ENCODE measurements at places on chromosomes 7 and 10.

- H3K36me3 ChIP-seq = no peaks in the 10 kb centered on the region
- no peak overlapping the region for H3K4me3 ChIP-seq
These were observed 38.8 kb upstream of the PDZD8 start for GRCh38 chr10:117413928-117414618.

GRCh38 chr10:97380516-97380915 is 20.6 kb downstream of the RRP12 start:
- H3K36me3 ChIP-seq = peaks cover 59% of the 10 kb centered on the region
- no peaks in the 10 kb centered on the region for H3K4me1 ChIP-seq
- H3K27me3 ChIP-seq = no peaks in the 10 kb centered on the region
- no peak overlapping the region for H3K27ac ChIP-seq
- no peak for DNase-seq

DNA sequence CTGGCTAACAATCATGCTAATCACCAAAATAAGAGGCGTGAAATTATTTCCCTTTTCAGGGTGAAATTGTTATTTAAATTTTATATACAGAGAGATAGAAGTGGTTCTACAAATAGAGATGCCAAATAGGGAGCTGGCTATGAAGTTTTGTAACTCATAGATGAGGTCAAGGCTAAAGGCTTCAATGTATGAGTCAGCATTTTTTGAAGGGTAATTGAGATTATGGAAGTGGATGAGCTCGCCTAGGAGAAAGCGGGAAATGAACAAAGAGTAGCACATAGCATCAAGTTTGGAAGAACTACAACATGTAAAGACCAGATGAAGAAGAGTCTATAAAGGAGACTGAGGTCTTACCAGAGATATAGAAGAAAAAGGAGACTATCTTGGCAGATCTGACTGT is 838.1 kb downstream of the DNAJB9 start:
- no peaks in the 10 kb centered on the region for H3K27me3 ChIP-seq
- no peak overlapping the region for H3K27ac ChIP-seq
- H3K36me3 ChIP-seq = no peaks in the 10 kb centered on the region
- no peaks in the 10 kb centered on the region for H3K4me1 ChIP-seq
- no peak for DNase-seq

- no peak overlapping the region for H3K27ac ChIP-seq
- DNase-seq = peak; percentile 42
- no peaks in the 10 kb centered on the region for H3K27me3 ChIP-seq
- H3K4me3 ChIP-seq = no peak overlapping the region
- no peaks in the 10 kb centered on the region for H3K4me1 ChIP-seq
- no peaks in the 10 kb centered on the region for H3K36me3 ChIP-seq
These were observed 16.1 kb upstream of the LAMB4 start for GRCh38 chr7:108146070-108146842.

- no peak overlapping the region for H3K27ac ChIP-seq
- H3K27me3 ChIP-seq = no peaks in the 10 kb centered on the region
- H3K4me3 ChIP-seq = no peak overlapping the region
These were observed 27.0 kb upstream of the UBN2 start for GRCh38 chr7:139203992-139204391.

DNA sequence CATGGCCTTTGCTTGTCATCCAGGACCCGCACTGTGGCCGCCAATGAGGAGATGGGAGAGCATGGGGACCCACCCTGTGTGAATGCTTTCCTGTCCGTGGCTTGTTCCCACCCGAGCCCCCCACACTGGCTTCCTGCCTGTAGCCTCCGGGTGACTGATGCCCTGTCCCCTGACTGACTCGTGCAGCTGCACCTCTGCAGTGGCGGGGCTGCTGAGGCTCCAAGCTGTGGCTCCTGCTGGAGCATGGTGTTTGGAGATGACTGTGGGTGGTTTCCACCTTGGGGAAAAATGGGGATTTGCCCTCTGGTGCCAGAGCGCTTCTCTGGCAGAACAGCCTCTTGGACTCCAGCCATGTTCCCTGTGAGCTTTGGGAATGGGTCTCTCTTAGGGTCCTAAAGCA is 2.1 kb downstream of the CAMK1D start:
- peaks cover 18% of the 10 kb centered on the region for H3K4me1 ChIP-seq
- H3K27me3 ChIP-seq = no peaks in the 10 kb centered on the region
- DNase-seq = no peak
- no peaks in the 10 kb centered on the region for H3K36me3 ChIP-seq
- H3K27ac ChIP-seq = peak overlapping the region; percentile 89

- no peak for DNase-seq
- H3K27me3 ChIP-seq = no peaks in the 10 kb centered on the region
- H3K4me3 ChIP-seq = no peak overlapping the region
- no peaks in the 10 kb centered on the region for H3K4me1 ChIP-seq
These were observed 66.4 kb downstream of the MGAM2 start for GRCh38 chr7:142177869-142178268.

DNA sequence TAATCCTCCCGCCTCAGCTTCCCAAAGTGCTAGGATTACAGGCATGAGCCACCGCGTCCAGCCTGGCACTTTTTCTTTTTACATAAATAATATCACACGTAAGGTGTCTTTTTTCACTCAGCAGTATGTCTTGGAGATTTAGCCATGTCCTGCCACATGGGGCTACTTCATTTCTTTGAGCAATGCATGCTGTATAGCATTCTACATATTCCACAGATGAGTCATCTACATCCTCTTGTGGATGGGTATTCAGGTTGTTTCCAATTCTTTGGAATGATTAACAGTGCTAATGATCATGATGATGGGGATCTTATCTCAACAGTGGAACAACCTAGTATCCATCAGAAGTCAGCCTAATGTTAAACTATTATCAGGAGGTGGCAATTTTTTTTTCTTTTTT is 50.8 kb downstream of the ZNF503 start:
- H3K36me3 ChIP-seq = no peaks in the 10 kb centered on the region
- no peak overlapping the region for H3K27ac ChIP-seq
- H3K4me3 ChIP-seq = no peak overlapping the region
- no peak for DNase-seq
- no peaks in the 10 kb centered on the region for H3K27me3 ChIP-seq

DNA sequence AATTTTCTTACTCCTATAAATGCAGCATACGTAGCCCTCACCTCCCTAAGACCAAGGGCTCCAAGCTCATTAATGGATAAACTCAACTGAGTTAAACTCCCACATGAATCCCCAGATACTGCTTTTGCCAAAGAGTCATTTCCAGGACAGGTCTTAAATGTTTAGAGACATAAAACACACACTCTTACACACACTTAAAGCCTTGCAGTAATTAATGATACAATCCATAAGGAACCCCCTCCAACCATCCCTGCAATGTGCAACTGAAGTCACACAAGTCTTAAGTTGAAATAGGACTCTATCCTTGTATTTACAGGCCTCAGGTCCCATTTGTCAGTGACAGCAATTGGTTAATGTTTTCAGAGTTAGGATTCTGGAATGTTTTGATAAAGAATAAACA is 194.1 kb downstream of the FANK1 start:
- no peaks in the 10 kb centered on the region for H3K36me3 ChIP-seq
- no peak overlapping the region for H3K27ac ChIP-seq
- no peaks in the 10 kb centered on the region for H3K27me3 ChIP-seq

- no peak for DNase-seq
- no peak overlapping the region for H3K4me3 ChIP-seq
- peaks cover 9% of the 10 kb centered on the region for H3K4me1 ChIP-seq
- H3K27me3 ChIP-seq = no peaks in the 10 kb centered on the region
- peaks cover 42% of the 10 kb centered on the region for H3K36me3 ChIP-seq
- no peak overlapping the region for H3K27ac ChIP-seq
These were observed 6.5 kb downstream of the ZSWIM8 start for GRCh38 chr10:73791871-73792400.

DNA sequence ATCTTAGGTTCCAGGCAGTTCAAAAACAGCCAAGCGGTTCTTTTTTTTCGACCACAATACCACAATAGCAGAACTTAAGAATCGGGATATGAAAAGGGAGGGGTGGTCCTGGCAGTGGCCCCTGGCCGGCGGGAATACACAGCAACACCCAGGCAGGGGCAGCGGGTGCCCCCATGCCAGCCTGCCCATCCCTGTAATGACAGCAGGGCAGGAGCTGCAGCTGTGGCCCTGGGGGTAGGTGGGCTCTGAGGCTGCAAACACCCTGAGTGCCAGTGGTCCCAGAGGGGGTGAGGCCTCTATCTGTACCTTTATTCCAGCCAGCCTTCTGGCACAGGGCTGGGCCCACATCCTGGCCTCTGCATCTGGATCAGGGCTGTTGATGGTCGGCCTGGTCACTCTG is 247.4 kb downstream of the SEMA3D start:
- no peak overlapping the region for H3K27ac ChIP-seq
- no peak overlapping the region for H3K4me3 ChIP-seq
- H3K36me3 ChIP-seq = no peaks in the 10 kb centered on the region
- no peaks in the 10 kb centered on the region for H3K4me1 ChIP-seq

DNA sequence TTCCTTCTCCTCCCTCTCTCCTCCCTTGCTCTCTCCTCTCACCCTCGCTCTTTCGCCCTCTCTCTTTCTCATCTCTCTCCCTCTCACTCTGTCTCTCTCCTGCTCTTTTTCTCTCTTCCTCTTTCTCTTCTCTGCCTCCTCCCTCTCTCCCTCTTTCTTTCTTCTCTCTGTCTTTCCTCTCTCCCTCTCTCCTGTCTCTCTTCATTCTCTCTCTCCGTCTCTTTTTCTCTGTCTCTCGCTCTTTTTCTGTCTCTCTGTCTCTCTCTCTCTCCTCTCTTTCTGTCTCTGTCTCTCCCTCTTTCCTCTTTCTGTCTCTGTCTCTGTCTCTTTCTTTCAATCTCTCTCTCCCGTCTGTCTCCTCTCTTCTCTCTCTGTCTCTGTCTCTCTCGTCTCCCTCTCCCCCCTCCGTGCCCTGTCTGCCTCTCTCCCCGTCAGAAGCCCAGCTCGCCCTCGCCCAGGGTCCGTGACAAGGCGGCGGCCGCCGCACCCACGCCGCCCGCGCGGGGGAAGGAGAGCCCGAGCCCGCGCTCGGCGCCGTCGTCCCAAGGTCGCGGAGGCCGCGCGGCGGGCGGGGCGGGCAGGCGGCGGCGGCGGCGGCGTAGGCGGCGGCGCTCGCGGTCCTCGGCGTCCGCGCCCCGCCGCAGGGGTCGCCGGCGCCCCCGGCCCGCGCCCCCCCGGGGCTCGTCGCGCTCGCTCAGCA is 21.3 kb upstream of the HSPB1 start:
- H3K4me3 ChIP-seq = peak overlapping the region; percentile 51
- DNase-seq = no peak
- no peaks in the 10 kb centered on the region for H3K36me3 ChIP-seq

DNA sequence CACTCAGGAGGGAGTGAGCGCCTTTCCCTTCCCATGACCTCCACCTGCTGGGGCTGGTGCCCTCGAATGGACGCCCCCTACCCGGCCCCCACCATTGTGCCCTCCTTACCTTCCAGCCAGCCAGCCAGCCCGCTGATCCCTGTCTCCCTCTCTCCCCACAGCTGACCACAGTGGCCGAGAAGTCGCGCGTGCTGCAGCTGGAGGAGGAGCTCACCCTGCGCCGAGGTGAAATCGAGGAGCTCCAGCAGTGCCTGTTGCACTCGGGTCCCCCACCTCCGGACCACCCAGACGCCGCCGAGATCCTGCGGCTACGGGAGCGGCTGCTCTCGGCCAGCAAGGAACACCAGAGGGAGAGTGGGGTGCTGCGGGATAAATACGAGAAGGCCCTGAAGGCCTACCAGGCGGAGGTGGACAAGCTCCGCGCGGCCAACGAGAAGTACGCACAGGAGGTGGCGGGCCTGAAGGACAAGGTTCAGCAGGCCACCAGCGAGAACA is 77.9 kb upstream of the GTF2IRD1 start:
- no peaks in the 10 kb centered on the region for H3K36me3 ChIP-seq
- no peak for DNase-seq
- no peak overlapping the region for H3K27ac ChIP-seq
- no peaks in the 10 kb centered on the region for H3K27me3 ChIP-seq

DNA sequence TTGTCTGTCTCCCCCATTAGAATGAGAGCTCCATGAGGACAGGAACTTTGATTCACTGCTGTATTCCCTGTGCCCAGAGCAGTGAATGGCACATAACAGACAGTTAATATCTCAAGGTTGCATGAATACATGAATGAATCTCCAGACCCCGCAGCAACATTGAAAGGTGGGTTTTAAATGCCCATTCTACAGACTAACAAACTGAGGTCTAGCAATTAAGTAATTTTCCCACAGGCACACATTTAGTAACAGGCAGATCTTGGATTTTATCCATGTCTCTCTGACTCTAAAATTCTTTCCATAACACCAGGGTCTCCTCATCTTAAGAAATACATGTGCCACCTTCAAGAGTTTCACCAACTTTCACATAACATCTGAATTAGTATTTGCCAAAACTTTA is 104.7 kb upstream of the ARID5B start:
- DNase-seq = no peak
- H3K4me1 ChIP-seq = no peaks in the 10 kb centered on the region
- no peak overlapping the region for H3K27ac ChIP-seq
- no peaks in the 10 kb centered on the region for H3K36me3 ChIP-seq
- H3K4me3 ChIP-seq = no peak overlapping the region

GRCh38 chr10:29355411-29355991 is 66.6 kb downstream of the LYZL1 start:
- no peak overlapping the region for H3K27ac ChIP-seq
- no peaks in the 10 kb centered on the region for H3K4me1 ChIP-seq
- H3K27me3 ChIP-seq = no peaks in the 10 kb centered on the region
- DNase-seq = no peak

- peaks cover 32% of the 10 kb centered on the region for H3K36me3 ChIP-seq
- H3K4me1 ChIP-seq = peaks cover 6% of the 10 kb centered on the region
- DNase-seq = no peak
- no peak overlapping the region for H3K4me3 ChIP-seq
- no peaks in the 10 kb centered on the region for H3K27me3 ChIP-seq
These were observed 13.8 kb downstream of the DAGLB start for GRCh38 chr7:6433784-6434615.

- no peak for DNase-seq
- no peaks in the 10 kb centered on the region for H3K36me3 ChIP-seq
- no peak overlapping the region for H3K4me3 ChIP-seq
- no peaks in the 10 kb centered on the region for H3K4me1 ChIP-seq
- no peaks in the 10 kb centered on the region for H3K27me3 ChIP-seq
- no peak overlapping the region for H3K27ac ChIP-seq
These were observed 29.8 kb downstream of the NPS start for GRCh38 chr10:127578961-127579305.

GRCh38 chr7:466465-467191 is 53.0 kb downstream of the PDGFA start:
- no peak overlapping the region for H3K27ac ChIP-seq
- no peak overlapping the region for H3K4me3 ChIP-seq
- peaks cover 2% of the 10 kb centered on the region for H3K4me1 ChIP-seq
- DNase-seq = no peak
- H3K27me3 ChIP-seq = no peaks in the 10 kb centered on the region

GRCh38 chr10:21751341-21752310 is 217.6 kb downstream of the MLLT10 start:
- H3K4me1 ChIP-seq = no peaks in the 10 kb centered on the region
- H3K36me3 ChIP-seq = no peaks in the 10 kb centered on the region
- H3K27me3 ChIP-seq = no peaks in the 10 kb centered on the region
- no peak overlapping the region for H3K27ac ChIP-seq
- H3K4me3 ChIP-seq = no peak overlapping the region

GRCh38 chr10:31871266-31872065 is 57.2 kb downstream of the ARHGAP12 start:
- no peaks in the 10 kb centered on the region for H3K27me3 ChIP-seq
- H3K4me1 ChIP-seq = no peaks in the 10 kb centered on the region
- H3K36me3 ChIP-seq = no peaks in the 10 kb centered on the region
- DNase-seq = no peak
- H3K27ac ChIP-seq = no peak overlapping the region

All from naive thymus-derived CD4-positive, alpha-beta T cell (primary cell).